Activated CD8-positive, alpha-beta T cell treated with anti-CD3 and anti-CD28 coated beads, Interleukin-2, amount 10 ng/mL, durations not matched to agents 7 days and 5 days (primary cell): ENCODE measurements at places on chromosomes 13 and 19. TPM values are rescaled to one million over a fixed set of nuclear protein-coding genes. Genes with fewer than 3 reads are reported as not detected.
A peak's percentile ranks its signal among the peaks of the same experiment; 100 is the strongest.

DNA sequence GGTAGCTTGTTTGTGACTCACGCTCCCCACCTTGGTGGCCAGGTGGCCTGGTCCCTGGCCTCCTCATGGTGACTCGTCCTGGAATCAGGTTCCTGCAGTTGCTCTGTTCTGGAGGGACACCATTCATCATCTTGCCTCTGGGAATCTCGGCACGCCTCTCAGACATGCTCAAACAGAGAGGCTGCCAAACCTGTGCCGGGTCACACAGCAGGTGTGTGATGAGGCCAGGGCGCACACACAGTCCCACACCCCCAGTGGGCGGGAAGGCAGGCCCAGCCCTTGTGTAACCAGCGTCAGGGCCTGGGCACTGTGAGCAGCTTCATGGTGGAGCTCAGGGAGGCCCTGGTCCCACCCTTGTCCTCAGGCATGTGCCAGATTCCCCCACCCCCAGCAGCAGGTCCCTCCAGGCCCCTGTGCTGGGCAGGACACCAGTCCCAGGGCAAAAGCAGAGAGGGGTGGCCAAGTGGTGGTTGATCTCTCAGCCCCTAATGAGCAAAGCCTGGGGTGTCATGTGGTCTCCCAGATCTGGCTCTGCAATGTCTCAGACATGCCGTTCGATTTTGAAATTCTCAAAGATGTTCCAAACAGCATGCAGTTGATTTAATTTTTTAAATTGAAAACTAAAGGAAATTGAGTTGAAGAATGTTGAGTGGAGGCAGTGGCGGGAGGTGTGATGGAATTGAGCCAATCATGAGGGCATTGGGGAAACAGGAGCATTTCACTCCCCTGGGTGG is 12.1 kb downstream of the CEBPA start:
- no peak overlapping the region for H3K4me3 ChIP-seq
- peaks cover 13% of the 10 kb centered on the region for H3K36me3 ChIP-seq
- peaks cover 19% of the 10 kb centered on the region for H3K4me1 ChIP-seq

GRCh38 chr19:2436384-2436783 is 9.0 kb upstream of the TIMM13 start:
- no peaks in the 10 kb centered on the region for H3K4me1 ChIP-seq
- H3K4me3 ChIP-seq = no peak overlapping the region
- no peak for DNase-seq
- H3K27me3 ChIP-seq = no peaks in the 10 kb centered on the region

The IGFLR1 gene
- total RNA-seq = 37.1 TPM

- H3K4me3 ChIP-seq = no peak overlapping the region
- no peaks in the 10 kb centered on the region for H3K27me3 ChIP-seq
- peak overlapping the region; percentile 25 for H3K27ac ChIP-seq
Observed at GRCh38 chr19:49609499-49610092, 18.6 kb downstream of the PRR12 start.

The TEX26 gene
- total RNA-seq = not detected

DNA sequence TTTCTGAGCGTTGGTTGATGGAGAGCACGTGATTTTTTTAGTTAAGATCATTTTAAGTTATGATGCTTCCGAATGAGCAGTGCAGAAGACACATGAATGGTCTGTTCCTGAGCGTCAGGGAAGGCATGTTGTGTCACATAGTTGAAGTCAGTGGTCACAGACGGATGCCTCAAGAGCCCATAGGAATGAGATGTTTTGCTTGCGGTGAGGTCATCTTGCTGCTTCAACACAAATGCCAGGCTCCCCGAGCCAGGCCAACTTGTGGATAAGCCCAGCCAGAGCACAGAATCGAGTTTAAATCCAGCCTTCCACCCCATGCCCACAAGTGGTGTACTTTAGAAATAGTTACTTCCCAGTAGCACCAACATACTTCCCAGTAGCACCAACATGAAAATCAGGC is 5.4 kb downstream of the UPF3A start:
- no peaks in the 10 kb centered on the region for H3K27me3 ChIP-seq
- H3K27ac ChIP-seq = peak overlapping the region; percentile 6
- H3K4me3 ChIP-seq = no peak overlapping the region
- no peak for DNase-seq

The CGB1 gene
- not detected for total RNA-seq

GRCh38 chr13:48296528-48296927 is 7.0 kb upstream of the RB1 start:
- peaks cover 2% of the 10 kb centered on the region for H3K36me3 ChIP-seq
- no peak overlapping the region for H3K4me3 ChIP-seq
- no peak for DNase-seq
- H3K4me1 ChIP-seq = peaks cover 19% of the 10 kb centered on the region
- peak overlapping the region; percentile 8 for H3K27ac ChIP-seq
- H3K27me3 ChIP-seq = peaks cover 2% of the 10 kb centered on the region

GRCh38 chr19:46508206-46508605 is 12.5 kb upstream of the PNMA8B start:
- H3K4me3 ChIP-seq = no peak overlapping the region
- DNase-seq = no peak
- H3K36me3 ChIP-seq = no peaks in the 10 kb centered on the region
- H3K27me3 ChIP-seq = peaks cover 25% of the 10 kb centered on the region
- H3K27ac ChIP-seq = no peak overlapping the region

- no peak overlapping the region for H3K4me3 ChIP-seq
- H3K36me3 ChIP-seq = no peaks in the 10 kb centered on the region
- H3K4me1 ChIP-seq = no peaks in the 10 kb centered on the region
- DNase-seq = no peak
Observed at GRCh38 chr13:100951016-100951415, 276.4 kb upstream of the TMTC4 start.

- H3K36me3 ChIP-seq = no peaks in the 10 kb centered on the region
- no peaks in the 10 kb centered on the region for H3K27me3 ChIP-seq
- no peak overlapping the region for H3K27ac ChIP-seq
- H3K4me3 ChIP-seq = no peak overlapping the region
- no peaks in the 10 kb centered on the region for H3K4me1 ChIP-seq
Observed at GRCh38 chr13:25776722-25777121, 275.1 kb downstream of the SHISA2 start.

The GEMIN7 gene
- total RNA-seq = 31.7 TPM

- no peaks in the 10 kb centered on the region for H3K4me1 ChIP-seq
- no peak overlapping the region for H3K4me3 ChIP-seq
- H3K36me3 ChIP-seq = no peaks in the 10 kb centered on the region
Observed at GRCh38 chr13:23432626-23433025, 876 bp downstream of the SACS start.

The ZNF560 gene
- 0.40 TPM for total RNA-seq

The ADAMTS10 gene
- total RNA-seq = 3.6 TPM

The SF3A2 gene
- total RNA-seq = 163 TPM

DNA sequence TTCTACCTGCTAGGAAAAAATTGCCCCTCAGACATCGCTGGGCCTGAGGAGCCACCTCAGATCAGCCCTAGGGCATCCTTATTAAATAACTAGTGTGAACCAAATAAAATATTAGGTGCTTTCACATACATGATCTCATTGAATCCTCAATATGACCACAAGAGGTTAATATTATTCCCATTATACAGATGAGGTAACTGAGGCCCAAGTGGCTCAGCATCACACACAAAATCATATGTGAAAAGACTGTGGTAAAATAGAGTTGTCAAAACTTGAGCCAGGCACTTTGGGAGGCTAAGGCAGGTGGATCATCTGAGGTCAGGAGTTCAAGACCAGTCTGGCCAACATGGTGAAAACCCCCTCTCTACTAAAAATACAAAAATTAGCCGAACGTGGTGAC is 2.9 kb upstream of the DMKN start:
- no peak for DNase-seq
- H3K27ac ChIP-seq = no peak overlapping the region
- peaks cover 17% of the 10 kb centered on the region for H3K27me3 ChIP-seq
- no peaks in the 10 kb centered on the region for H3K36me3 ChIP-seq
- no peaks in the 10 kb centered on the region for H3K4me1 ChIP-seq

DNA sequence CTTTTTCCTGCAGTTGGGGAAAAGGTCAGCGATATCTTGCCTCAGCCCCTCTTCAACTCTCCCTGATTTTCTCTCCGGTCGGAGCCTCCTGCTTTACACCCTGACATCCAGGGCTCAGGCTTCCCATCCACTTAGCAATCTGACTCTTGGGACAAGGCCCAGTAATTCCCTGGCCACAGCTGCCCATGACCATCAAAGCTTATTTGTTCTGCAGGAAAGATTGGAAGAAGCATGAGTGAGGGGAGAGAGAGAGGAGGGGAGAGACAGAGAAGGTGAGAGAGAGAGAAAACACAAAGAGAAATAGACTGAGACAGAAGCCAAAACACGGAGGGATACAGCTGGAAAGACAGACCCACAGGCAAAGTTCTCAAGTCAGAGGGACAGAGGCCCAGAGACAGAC is 13.7 kb downstream of the SYT3 start:
- H3K27me3 ChIP-seq = no peaks in the 10 kb centered on the region
- DNase-seq = no peak
- H3K4me3 ChIP-seq = no peak overlapping the region
- no peak overlapping the region for H3K27ac ChIP-seq
- H3K36me3 ChIP-seq = no peaks in the 10 kb centered on the region

The LYPD5 gene
- 0.70 TPM for total RNA-seq

- H3K36me3 ChIP-seq = peaks cover 13% of the 10 kb centered on the region
- H3K4me1 ChIP-seq = peaks cover 51% of the 10 kb centered on the region
- peak overlapping the region; percentile 82 for H3K4me3 ChIP-seq
- H3K27ac ChIP-seq = peak overlapping the region; percentile 89
Observed at GRCh38 chr19:18117692-18118378, 20.3 kb downstream of the MAST3 start.

The LRRC25 gene
- 0.68 TPM for total RNA-seq

DNA sequence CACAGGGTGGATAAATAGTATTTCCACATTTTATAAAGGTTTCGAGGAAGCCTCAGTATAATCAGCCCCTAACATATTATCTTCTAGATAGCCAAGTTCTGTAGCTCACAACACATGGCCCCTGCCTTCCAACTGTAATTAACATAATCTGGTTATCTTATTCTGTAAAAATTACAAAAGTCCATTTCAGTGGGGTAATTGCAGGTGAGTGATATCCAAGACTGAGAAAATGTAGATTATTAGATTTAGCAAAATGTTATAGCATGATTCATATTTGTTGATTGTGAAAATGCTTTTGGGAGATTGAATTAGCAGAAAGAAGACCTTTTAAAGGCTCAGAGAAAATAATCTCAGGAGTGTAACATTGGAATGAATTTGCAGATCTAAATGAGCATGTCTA is 168.3 kb upstream of the GPC6 start:
- H3K27me3 ChIP-seq = no peaks in the 10 kb centered on the region
- no peaks in the 10 kb centered on the region for H3K36me3 ChIP-seq
- no peaks in the 10 kb centered on the region for H3K4me1 ChIP-seq
- no peak overlapping the region for H3K27ac ChIP-seq
- DNase-seq = no peak
- no peak overlapping the region for H3K4me3 ChIP-seq

DNA sequence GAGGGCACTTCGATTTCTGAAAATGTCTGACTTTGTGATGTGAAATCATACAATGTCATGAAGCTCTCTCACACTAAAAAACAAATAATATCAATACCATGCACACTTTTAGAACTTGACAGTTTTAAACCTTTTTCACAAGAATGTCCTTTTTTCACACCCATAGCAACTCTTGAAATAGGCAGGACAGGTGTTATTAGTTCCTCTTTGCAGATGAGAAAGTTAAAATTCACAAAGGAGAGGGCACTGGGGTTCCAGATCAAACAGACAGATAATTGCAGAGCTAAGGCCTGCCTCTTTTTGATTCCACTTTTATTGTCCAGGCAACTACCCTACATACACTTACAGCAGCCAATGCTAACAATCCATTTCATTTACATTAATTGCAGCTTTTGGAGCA is 142.8 kb downstream of the KLF12 start:
- H3K4me1 ChIP-seq = peaks cover 20% of the 10 kb centered on the region
- H3K27me3 ChIP-seq = no peaks in the 10 kb centered on the region
- peaks cover 27% of the 10 kb centered on the region for H3K36me3 ChIP-seq
- H3K4me3 ChIP-seq = no peak overlapping the region

- no peaks in the 10 kb centered on the region for H3K4me1 ChIP-seq
- DNase-seq = peak; percentile 47
- peaks cover 3% of the 10 kb centered on the region for H3K27me3 ChIP-seq
- peak overlapping the region; percentile 23 for H3K4me3 ChIP-seq
- peaks cover 19% of the 10 kb centered on the region for H3K36me3 ChIP-seq
Observed at GRCh38 chr19:56838909-56839651, 1.4 kb downstream of the PEG3 start.

GRCh38 chr13:101218484-101218883 is 197.8 kb downstream of the NALCN start:
- no peak for DNase-seq
- no peaks in the 10 kb centered on the region for H3K36me3 ChIP-seq
- no peaks in the 10 kb centered on the region for H3K4me1 ChIP-seq
- no peak overlapping the region for H3K4me3 ChIP-seq
- H3K27ac ChIP-seq = no peak overlapping the region

DNA sequence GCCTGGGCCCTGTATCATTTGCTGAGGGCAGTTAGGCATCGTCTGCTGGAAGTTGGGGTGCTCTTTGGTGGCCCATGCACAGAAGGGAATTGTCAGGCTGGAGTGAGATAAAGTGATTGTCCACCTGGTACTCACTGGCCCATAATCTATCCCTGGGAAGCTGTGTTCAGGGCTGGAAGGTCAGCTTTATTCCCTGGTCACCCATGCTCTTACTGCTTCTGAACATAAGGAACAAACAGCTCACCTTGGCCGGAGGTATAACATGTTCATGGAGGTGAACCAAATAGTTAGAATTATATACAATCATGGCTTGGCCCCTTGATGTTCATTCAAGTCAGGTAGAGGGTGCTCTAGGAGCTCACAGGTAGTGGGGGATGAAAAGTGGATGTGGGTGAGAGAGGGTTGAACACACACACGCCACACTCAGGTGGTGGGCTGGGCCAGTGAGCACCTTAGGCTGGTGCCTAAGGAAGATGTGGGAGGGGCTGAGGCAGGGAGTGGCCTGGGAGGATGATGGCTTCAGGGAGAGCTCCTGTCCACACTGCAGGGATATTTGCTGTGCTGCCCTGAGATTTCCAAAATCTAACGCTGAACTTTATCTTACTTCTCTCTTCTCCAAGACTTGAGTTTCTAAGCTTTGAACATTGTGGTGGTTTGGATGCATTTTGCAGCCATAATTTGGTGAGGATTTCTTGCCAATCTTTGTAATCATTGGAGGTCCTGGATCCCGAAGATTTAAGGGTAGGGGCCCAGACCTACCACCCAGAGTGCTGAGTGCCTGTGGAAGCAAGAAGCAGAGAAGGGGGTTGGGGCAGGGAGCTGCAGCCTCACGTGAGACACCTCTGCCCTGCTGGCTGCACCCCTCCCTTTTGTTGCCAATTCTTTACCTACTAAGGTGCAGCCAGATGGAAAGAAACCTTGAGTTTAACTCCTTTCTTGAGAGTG is 420.6 kb downstream of the ZNF536 start:
- H3K27me3 ChIP-seq = no peaks in the 10 kb centered on the region
- no peak overlapping the region for H3K27ac ChIP-seq
- no peaks in the 10 kb centered on the region for H3K36me3 ChIP-seq
- H3K4me3 ChIP-seq = no peak overlapping the region
